ENCODE measurements at places on chromosomes 12 and 14.

DNA sequence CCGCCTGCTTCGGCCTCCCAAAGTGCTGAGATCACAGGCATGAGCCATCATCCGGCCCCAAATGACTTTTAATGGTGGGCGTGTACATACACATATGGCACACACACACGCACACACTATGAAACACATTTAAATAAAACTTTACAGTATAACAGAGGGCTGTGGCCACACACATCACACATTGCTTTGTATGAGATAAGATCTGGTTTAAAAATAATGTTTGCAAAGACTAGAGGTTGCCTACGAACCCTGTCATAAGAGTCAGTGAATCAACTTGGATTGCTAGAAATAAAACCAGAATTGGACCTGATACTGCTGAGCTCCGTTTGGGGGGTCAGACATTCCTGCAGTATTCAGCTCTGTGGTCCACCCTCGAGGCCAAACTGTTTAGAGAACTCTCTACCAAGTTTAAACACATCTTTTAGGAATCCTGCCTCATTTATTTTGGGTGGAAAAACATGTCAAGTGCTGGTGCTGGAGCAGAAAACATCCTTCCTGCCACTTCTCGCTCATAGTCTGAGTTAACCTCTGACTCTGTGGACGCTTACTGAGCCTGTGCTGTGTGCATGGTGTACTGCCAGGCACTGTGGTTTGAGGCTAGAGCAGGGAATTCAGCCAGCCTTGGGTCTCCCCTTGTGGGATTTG lies 47.8 kb upstream of the EML1 start:
- H3K4me3 ChIP-seq, result no peak overlapping the region
- no peak for DNase-seq
- no peaks in the 10 kb centered on the region for H3K36me3 ChIP-seq
- H3K27ac ChIP-seq, result peak overlapping the region; percentile 71
- H3K27me3 ChIP-seq, result no peaks in the 10 kb centered on the region
- peaks cover 5% of the 10 kb centered on the region for H3K4me1 ChIP-seq

- DNase-seq, result peak; percentile 28
- H3K36me3 ChIP-seq, result no peaks in the 10 kb centered on the region
- no peaks in the 10 kb centered on the region for H3K4me1 ChIP-seq
- H3K27me3 ChIP-seq, result no peaks in the 10 kb centered on the region
- H3K4me3 ChIP-seq, result peak within 1 kb of the TSS; percentile 37
Measured at GRCh38 chr12:14567351-14568162, at the start of gene PLBD1. PLBD1 (minus strand) TSS chr12:14567883; CDS start chr12:14567696, 187 bp downstream.

DNA sequence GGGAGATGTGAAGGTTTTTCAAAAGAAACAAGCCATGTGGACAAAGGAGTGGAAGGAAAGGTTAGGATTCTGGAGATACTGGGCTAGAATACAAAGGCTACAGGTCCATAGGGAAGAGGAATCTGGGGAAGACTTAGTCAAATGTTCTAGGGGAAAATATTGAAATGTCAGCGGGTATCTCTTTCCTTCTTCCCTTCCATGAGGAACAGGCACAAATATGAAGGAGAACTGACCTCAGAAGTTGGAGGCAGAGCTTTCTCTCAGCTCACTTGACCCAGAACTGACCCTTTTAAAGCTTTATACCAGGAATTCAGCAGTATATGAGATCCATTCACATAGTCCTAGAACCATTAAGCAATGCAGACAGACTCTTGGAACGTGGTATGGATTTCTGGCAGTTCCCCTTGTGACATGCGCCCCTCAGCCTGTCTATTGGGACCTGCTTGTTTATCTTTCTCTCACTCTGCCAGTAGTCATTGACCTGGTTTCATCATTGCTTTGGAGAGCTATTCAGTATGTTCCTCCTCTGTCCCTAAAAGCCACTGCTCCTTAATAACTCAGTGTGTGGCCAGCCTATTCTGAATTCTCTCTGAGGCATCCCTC lies 43.0 kb upstream of the GSG1 start:
- H3K4me3 ChIP-seq, result no peak overlapping the region
- no peaks in the 10 kb centered on the region for H3K27me3 ChIP-seq
- H3K4me1 ChIP-seq, result no peaks in the 10 kb centered on the region
- H3K27ac ChIP-seq, result peak overlapping the region; percentile 52

DNA sequence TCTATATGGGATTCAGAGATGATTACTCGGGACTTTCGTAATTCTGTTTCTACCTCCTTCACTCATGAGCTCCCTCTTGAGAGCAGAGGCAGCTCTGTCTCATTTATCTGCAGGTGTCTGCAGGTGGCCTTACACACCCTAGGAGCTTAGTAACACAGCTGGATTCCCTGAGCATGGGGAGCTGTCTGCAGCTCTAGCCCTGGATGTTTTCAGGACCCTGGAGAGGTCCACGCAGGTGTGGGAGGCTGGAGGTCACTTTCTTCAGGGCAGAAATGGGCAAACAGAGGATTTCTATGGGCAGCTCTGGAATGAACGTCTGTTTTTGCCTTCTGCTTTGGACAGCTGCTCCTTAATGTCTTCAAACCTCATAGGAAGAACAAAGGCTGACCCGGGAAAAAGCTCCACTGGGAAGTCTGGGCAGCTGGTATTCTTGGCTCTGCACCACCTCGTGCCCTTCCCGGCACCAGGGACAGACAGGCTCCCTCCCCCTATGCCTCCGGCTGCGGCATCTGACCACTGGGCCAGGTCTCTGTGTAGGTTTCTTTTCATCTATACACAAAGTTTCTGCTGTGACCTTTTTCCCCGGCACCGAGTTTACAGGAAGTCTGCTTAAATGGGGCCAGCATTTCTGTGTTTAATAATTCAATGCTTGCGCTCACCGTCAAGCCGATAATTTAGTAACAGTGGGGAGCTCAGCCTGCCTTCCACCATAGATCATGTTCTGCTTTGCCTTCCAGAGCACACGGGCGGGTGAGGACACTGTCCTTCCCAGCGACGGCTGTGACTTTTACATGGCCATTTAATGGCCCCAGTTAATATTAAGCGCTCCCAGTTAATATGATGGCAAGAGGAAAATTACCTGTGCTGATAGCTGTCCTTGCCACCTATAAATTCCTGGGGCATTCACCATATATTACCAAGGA lies 320.2 kb upstream of the SFSWAP start:
- no peak for DNase-seq
- no peaks in the 10 kb centered on the region for H3K4me1 ChIP-seq
- no peak overlapping the region for H3K27ac ChIP-seq
- no peaks in the 10 kb centered on the region for H3K36me3 ChIP-seq

- no peaks in the 10 kb centered on the region for H3K27me3 ChIP-seq
- peak overlapping the region; percentile 58 for H3K27ac ChIP-seq
- no peaks in the 10 kb centered on the region for H3K36me3 ChIP-seq
- no peaks in the 10 kb centered on the region for H3K4me1 ChIP-seq
- no peak overlapping the region for H3K4me3 ChIP-seq
- DNase-seq, result peak; percentile 59
Measured at GRCh38 chr12:113214895-113215400, 6.3 kb upstream of the TPCN1 start.

- peaks cover 2% of the 10 kb centered on the region for H3K36me3 ChIP-seq
- DNase-seq, result no peak
- no peaks in the 10 kb centered on the region for H3K27me3 ChIP-seq
- no peaks in the 10 kb centered on the region for H3K4me1 ChIP-seq
Measured at GRCh38 chr12:111457577-111457976, 51.9 kb downstream of the SH2B3 start.

GRCh38 chr12:124322271-124322998 lies 27.5 kb downstream of the RFLNA start:
- H3K27ac ChIP-seq, result no peak overlapping the region
- no peak overlapping the region for H3K4me3 ChIP-seq
- no peaks in the 10 kb centered on the region for H3K36me3 ChIP-seq
- no peak for DNase-seq
- no peaks in the 10 kb centered on the region for H3K4me1 ChIP-seq

GRCh38 chr12:115450710-115451109 lies 766.7 kb upstream of the TBX3 start:
- no peaks in the 10 kb centered on the region for H3K27me3 ChIP-seq
- H3K4me3 ChIP-seq, result no peak overlapping the region
- H3K36me3 ChIP-seq, result no peaks in the 10 kb centered on the region
- no peak for DNase-seq
- H3K27ac ChIP-seq, result no peak overlapping the region

DNA sequence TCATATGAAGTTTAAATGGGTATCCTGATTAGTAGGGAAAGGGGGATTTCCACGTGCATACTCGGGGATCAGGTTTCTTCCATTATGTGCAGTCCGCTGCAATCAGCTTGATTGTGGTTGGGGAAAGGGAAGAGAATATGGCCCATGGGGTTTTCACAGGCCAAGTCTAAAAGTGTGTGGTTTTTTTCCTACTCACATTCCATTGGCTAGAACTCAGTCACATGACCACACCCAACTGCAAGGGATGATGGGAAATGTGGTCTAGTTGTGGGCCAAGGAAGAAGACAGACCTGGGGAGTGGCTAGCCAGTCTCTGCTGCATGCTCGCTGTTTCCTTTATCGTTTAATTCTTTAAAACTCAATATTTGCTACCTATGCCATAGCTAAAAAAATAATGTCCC lies 105.1 kb downstream of the PRIMA1 start:
- no peak overlapping the region for H3K4me3 ChIP-seq
- DNase-seq, result no peak
- no peaks in the 10 kb centered on the region for H3K27me3 ChIP-seq
- no peak overlapping the region for H3K27ac ChIP-seq
- no peaks in the 10 kb centered on the region for H3K36me3 ChIP-seq

GRCh38 chr14:99874306-99874705 lies 81.1 kb downstream of the EML1 start:
- no peaks in the 10 kb centered on the region for H3K36me3 ChIP-seq
- no peak for DNase-seq
- no peak overlapping the region for H3K4me3 ChIP-seq
- H3K27ac ChIP-seq, result no peak overlapping the region
- H3K27me3 ChIP-seq, result no peaks in the 10 kb centered on the region

DNA sequence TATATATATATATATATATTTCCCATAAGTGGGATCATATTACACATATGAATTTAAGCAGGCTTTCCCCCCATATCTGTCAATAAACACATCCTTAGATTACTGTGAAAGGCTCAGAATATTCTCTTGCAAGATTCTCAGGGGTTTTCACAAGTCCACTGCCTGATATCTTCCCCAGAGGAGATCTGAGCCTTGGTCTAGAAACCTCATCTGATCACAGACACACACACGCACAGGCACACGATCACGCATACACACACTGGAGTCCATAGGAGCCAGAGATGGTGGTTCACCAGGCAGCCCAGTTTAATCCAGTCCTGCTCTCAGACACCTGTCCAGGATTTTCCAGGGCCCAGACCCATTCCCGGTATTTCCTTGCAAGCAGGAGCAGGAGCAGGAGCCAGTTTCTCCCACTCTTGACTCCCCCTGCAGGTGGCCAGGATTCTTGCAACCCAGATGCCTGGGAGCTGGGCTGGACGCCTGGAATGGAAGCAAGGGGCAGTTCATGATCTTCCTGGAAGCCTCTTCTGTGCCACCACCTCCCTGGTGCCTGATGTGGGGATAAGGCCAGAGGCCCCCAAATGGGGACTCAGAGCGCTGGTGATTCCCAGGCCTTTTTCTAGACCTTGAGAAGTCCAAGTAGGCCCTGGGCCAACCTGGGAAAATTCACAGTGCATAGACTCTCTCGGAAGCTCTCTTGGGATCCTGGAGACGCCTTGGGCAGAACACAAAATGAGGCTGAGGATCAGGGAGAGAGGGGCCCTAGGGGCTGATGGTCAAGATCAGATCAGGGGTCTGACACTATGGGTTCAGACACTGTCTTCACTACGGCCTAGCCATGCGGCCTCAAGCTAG lies 16.5 kb upstream of the KRT78 start:
- no peak overlapping the region for H3K27ac ChIP-seq
- H3K4me1 ChIP-seq, result no peaks in the 10 kb centered on the region
- H3K27me3 ChIP-seq, result no peaks in the 10 kb centered on the region
- DNase-seq, result peak; percentile 59

Measured in uterus (tissue), 4 donors.